ENCODE measurements at places on chromosomes 12 and 14.
A peak's percentile ranks its signal among the peaks of the same experiment; 100 is the strongest.

GRCh38 chr12:128823216-128823915 lies 392 bp downstream of the SLC15A4 start:
- peak; percentile 47 for DNase-seq

DNA sequence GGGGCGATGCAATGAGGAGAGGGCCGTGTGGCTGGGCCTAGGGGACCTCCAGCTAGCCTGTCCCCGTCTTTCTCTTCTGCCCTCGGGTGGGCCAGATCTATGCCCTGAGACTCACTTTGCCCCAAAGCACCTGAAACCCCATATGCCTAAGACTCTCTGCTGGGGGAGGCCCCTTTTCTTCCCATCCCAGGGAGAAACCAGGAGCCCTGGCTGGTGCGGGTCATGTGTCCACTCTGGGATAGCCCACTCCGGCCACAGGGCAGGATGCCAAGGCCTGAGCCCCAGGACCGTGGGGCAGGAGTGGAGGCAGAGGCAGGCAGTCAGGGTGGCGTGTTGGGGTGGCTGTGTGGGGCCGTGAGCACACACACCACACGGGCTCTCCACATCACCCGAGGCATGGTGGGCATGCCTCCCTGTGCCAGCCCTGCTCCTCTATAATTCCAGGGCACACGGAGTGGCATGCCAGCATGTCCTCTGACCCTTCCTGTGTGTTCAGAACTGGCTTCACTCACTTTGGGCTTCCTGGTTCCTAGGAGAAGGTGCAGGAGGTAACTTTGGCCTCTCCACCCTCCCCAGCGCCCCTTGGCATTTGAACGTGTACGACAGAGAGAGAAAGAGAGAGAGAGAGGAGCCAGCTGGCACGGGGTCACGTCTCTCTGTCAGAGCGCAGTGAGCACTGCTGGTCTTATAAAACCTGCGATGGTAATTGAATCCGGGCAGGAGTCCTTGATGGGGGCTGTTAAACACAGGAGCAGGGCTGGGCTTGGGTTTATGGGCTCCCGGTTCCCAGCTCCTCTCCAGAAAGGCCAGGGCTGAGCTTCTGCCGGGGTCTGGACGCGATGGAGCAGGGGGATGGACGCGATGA lies 144.2 kb downstream of the KIF26A start:
- DNase-seq: peak; percentile 7

- no peak for DNase-seq
These were observed 67.2 kb downstream of the TBC1D30 start for GRCh38 chr12:64891629-64892028.

DNA sequence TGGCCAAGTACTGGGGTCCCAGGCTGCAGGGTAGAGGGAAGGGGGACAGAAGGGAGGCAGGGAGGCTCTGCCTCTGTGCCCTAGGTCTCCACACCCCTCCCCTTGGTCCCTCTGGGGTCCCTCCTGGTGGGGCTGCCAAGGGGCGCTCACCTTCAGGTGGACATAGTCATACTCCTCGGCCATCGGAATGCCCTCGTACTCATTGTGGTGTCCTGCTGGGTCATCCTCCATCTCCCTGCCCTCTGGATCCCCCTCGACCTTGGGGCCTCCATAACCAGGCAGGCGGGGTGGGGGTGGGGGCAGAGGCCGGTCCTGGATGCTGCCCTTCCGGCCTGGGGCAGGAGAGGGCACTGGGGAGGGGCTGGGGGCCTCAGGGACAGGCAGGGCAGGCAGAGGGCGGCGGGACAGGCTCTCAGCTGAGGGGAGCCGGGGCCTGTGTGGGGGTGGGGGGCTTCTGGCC lies 5.8 kb downstream of the EFS start:
- DNase-seq: no peak

GRCh38 chr14:80485764-80486163 lies 274.5 kb upstream of the DIO2 start:
- no peak for DNase-seq

DNA sequence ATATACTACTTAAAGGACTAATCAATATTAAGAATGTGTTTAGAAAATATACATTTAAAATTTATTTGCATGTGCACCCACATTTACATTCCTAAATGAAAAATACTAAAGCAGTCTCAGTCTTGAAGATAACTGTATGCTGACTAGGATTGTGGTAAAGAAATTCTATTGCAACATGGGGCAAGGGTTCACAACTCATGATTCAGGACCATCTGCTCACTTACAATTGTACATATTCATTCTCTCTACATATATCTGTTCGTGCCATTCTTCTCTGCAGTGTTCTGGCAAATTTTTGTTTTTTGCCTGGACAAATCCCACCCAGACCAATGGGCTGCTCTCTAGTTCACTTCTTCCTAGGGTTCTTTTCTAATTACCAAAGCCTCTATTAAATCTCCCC lies 417.2 kb upstream of the NOVA1 start:
- DNase-seq: no peak

- no peak for DNase-seq
These were observed 64.5 kb downstream of the FZD10 start for GRCh38 chr12:130226771-130227170.

GRCh38 chr14:23321572-23322547 lies 603 bp downstream of the PABPN1 start:
- DNase-seq: peak; percentile 34

GRCh38 chr14:104602933-104603325 lies 1.6 kb downstream of the TMEM179 start:
- DNase-seq: no peak

DNA sequence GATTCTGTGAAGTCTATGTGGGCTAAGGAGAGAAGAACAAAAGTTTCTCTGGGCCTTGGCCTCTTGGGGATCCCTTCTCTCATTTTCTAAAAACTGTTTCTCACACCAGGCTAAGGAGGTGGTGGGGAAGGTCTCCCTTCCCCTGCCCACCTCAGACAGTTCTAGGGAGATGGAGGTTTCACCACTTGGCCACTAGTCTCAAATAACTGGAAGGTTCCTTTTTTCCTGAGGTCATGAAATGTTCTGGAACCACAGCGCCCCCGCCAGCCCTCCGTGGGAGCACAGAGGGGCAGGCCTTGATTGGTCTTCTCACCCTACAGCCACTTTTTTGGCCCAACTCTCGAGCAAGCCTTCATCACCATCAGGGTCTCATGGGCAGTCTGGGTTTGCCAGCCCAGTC lies 12.6 kb downstream of the C12orf43 start:
- DNase-seq: no peak

DNA sequence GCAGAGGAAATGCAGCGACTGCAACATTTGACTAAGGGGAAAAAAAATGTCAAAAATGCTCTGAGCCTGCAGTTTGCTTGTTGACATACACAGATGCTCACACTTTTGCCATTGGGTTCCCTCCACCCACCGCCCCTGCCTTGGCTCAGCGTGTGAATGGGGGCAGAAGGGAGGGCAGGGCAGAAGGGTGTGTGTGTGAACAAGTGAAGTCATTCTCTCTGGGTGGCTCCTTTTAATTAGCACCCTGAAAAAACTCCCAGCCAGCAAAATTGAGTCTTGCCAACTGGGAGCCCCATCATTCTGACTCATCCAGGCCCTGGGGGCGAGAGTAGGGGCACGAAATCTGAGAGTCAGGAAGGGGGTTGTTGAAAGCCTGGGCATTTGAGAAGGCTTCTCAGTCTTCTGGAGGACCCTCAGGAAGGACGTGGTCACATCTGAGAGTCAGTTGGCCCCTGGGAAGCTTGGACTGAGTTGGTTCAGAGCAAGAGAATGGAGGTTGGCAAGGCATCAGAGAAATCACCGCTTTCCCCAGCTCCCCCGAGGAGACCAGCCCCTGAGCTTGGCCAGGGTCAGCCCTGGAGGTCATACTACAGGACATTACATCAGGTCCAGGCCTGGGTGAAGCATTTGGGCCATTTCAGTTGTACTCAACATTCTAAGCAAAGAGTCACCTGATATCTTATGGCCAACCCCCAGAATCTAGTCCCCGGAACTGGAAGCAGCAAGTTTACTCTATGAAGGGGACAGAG lies 22.7 kb upstream of the KRT78 start:
- no peak for DNase-seq

DNA sequence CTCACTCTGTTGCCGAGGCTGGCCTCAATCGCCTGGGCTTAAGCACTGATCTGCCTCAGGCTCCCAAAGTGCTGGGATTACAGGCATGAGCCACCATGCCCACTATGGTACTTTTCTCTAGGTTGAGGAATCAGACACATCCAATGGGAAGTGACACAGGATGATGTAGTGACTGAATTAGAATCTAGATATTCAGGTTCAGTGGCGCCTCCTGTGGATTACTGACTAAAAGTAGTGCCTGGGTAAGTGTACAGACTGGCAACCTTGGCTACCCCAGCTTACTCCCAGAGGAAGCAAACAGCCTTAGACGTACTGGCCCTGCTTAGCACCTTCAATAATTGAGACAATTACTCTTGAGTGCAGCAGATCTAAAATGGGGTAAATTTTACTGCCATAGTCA lies 22.8 kb downstream of the GALNT8 start:
- no peak for DNase-seq

DNA sequence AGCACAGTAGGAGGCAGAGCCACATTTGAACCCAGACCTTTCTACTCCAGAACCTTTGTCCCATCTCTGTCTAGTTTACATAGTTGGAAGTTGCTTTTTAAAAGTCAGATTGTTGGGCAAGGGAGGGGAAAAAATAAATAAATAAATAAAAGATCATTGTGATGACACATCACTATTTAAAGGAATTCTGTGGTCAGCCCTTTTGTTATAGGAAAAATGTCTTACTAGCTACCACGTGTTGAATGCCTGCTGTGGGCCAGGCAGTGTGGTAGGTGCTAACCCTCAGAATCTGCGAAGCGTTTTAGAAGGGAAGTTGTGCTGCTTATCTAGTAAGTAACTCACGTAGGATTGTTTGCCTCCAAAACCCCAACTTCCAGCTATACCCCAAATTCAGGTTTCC lies 62.3 kb downstream of the BHLHE41 start:
- no peak for DNase-seq

DNA sequence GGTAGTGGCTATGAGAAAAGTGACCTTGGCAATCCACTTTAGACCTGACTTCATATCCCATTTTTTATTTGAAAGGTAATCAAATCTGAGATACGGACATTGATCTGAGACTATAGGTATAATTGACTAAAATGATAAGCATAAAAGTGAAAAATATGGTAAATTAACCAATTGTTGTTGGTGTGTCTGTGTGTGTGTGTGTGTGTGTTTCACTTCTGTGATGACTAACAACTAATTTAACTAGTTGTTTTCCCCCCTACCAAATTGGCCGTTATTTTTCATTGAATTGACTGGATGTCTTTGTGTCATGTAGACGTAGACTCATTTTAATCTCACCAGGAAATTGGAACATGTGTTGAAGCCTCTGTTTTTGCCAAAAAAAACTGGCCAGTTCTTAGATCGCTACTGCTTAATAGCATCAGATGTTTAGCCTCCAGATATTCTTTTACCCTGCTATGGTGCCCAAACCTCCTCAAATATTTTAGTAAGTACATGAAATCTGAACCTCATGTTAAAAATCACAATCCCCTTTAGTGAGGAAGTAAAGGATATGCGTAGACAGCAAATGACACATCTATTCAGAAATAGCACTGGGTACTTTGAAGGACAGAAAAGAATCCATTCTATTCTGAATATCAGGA lies 395.0 kb downstream of the EGLN3 start:
- no peak for DNase-seq

DNA sequence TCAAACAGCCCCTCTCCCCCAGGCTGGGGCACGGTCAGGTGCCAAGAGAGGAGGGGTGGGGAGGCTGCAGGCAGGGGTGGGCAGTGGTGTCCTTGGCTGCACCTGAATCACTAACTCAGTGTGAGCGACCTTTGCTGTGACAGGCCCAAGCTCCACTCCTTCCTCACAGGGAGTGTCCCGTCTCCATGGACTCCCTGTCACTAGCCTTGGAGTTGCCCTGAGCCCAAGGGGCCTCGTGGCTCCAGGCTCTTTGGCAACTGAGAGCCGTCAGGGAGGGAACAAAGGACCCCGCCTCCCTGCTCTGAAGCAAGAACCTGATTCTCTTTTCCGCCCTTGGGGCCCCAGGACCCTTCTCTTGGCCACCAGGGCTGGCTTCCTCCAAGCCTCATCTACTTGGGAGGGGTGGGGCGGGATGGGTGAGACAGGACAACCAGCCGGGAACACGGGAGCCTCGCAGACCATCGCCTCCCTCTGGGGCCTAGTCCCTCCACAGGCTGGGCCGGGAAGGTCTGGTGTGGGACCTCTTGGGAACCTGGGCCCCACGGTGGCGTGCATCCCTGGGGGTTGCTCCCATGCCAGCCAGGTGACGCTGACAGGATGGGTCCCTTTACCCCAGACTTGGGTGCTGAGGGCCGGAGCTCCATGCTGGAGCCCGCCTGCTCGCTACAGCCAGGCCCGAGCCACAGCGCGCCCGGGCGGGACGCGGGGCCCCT lies 935 bp upstream of the ADSS1 start:
- DNase-seq: no peak

- no peak for DNase-seq
These were observed 22.1 kb downstream of the RAB35 start for GRCh38 chr12:120094485-120094884.

- DNase-seq: no peak
These were observed 603.4 kb upstream of the FOXG1 start for GRCh38 chr14:28163233-28163632.

DNA sequence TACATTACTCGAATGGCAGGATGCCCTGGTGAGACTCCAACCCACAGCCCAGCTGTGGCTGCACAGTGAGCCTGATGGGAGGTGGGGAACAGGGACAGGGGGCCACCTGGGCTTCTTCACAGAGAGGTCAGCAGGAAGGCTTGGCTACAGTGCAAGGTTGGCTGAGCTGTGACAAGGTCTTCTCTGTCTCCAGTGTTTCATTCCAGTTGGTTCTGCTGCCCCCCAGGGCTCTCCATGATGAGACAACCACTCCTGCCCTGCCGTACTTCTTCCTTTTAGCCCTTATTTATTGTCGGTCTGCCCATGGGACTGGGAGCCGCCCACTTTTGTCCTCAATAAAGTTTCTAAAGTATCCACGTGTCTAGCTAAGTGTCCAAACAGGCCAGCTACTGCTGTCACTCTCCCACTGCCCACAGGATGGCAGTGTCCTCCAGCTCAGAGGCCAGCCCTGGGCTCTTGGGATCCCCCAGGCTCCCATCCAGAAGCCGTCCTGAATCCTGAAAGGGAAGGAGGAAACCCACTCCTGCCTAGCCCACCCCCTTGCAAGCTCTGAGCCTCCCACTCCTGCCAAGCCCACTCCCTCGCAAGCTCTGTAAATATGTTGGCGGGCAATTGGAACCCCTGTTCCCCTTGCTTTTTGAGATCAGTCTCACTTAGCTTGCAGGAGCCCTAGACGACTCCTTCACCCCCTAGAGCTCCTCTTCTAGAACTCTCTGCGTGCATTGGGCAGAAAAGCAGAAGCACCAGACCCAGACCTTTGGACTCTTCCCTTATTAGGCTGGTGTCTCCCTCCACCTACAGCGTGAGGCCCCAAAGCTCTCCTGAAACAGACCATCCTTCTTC lies 5.4 kb downstream of the C1QL4 start:
- DNase-seq: peak; percentile 50

- no peak for DNase-seq
These were observed 78.9 kb downstream of the EMP1 start for GRCh38 chr12:13275241-13276085.

Data from progenitor cell of endocrine pancreas (in vitro differentiated cells).